ENCODE measurements at places on chromosomes 1 and 21. TPM values are rescaled to one million over a fixed set of nuclear protein-coding genes. Genes with fewer than 3 reads are reported as not detected.

DNA sequence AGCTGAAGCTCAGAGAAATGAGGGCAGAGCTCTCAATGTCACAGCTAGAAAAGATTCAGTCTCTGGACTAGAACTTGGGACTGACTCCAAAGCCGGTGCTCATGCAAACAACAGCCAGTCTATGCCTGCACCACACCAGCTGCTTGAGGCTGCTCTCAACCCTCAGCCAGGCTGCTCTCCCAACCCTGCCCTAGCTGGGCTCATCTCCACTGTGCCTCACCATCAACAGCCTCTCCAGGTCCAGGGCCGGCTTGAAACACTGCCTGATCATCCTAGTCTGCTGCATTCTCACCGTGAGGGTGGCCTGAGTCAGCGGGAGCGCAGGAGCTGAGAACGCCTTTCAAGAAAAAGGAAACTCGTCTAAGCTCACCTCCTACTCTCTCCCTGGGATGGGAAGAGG lies 94.5 kb downstream of the PTPRU start:
- no peak for DNase-seq

DNA sequence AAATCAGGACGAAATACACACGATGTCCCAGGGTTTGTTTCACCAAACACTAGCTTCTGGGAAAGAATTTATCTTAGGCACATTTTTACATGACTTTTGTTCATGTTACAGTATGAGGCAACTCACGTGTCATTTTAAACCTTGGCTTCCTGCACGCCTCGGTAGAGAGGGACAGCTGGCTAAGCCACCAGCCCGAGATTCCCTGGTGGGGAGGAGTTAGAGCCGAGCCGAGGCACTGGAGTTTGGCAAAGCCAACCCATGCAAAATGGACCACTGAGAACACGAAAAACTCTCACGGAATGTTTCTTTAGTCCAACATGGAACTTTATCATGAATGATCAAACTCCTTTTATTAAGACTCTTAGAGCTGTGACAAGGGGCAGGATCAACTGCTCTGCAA lies 240.0 kb downstream of the DYRK1A start:
- no peak for DNase-seq

DNA sequence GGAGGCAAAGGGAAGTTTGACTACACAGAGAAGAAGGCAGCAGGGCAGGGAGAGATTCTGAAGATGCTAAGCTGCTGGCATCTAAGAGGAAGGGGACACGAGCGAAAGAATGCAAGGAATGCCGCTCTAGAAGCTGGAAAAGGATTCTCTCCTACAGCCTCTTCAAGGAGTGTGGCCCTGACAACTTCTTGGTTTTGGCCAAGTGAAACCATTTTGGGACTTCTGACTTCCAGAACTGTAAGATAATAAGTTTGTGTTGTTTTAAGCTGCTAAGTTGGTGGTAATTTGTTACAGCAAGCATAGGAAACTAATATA lies 28.5 kb downstream of the MGST3 start:
- no peak for DNase-seq

GRCh38 chr1:30402031-30402430 lies 321.4 kb downstream of the MATN1 start:
- DNase-seq = no peak

DNA sequence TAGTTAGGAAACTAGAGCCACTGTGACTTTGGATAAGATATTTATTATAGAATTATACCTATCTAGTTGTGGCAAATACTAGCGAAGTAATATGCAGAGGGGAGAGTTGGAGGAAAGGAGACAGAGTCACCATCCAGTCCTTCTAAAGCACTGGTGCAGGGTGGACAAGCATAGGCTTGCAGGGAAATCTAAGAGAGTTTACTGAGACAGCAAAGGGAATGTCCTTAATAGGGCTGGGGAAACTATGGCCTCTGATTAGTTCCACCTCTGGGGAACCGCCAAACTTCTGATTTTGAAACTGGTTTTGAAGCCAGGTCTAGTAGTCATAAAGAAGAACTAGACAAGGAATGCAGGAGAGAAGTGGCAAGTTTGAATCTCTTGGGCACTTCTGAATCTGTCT lies 407.9 kb downstream of the VAV3 start:
- DNase-seq = no peak

GRCh38 chr1:43035821-43036741 lies 77.4 kb upstream of the SLC2A1 start:
- DNase-seq = no peak

- DNase-seq = no peak
Observed at GRCh38 chr1:233337505-233337904, 10.0 kb downstream of the MAP3K21 start.

GRCh38 chr1:172146141-172146850 lies 274.2 kb upstream of the C1orf105 start:
- peak; percentile 55 for DNase-seq

GRCh38 chr1:155166471-155167165 lies 6.5 kb downstream of the KRTCAP2 start:
- peak; percentile 39 for DNase-seq

GRCh38 chr1:66276218-66276617 lies 257.7 kb upstream of the SGIP1 start:
- DNase-seq = no peak

GRCh38 chr1:197976368-197976767 lies 59.2 kb downstream of the LHX9 start:
- peak; percentile 7 for DNase-seq

- no peak for DNase-seq
Observed at GRCh38 chr1:69702085-69702484, 134.4 kb downstream of the LRRC7 start.

- peak; percentile 85 for DNase-seq
Observed at GRCh38 chr1:213070406-213070805, 19.4 kb downstream of the RPS6KC1 start.

The VWA5B1 gene
- not detected for total RNA-seq

The OR2G6 gene
- total RNA-seq = not detected

The VAMP3 gene
- 85.0 TPM for total RNA-seq

The RIMS3 gene
- total RNA-seq = 0.32 TPM

The CLCNKA gene
- not detected for total RNA-seq

The PYHIN1 gene
- total RNA-seq = not detected
